ENCODE measurements at places on chromosomes 2 and 18.

DNA sequence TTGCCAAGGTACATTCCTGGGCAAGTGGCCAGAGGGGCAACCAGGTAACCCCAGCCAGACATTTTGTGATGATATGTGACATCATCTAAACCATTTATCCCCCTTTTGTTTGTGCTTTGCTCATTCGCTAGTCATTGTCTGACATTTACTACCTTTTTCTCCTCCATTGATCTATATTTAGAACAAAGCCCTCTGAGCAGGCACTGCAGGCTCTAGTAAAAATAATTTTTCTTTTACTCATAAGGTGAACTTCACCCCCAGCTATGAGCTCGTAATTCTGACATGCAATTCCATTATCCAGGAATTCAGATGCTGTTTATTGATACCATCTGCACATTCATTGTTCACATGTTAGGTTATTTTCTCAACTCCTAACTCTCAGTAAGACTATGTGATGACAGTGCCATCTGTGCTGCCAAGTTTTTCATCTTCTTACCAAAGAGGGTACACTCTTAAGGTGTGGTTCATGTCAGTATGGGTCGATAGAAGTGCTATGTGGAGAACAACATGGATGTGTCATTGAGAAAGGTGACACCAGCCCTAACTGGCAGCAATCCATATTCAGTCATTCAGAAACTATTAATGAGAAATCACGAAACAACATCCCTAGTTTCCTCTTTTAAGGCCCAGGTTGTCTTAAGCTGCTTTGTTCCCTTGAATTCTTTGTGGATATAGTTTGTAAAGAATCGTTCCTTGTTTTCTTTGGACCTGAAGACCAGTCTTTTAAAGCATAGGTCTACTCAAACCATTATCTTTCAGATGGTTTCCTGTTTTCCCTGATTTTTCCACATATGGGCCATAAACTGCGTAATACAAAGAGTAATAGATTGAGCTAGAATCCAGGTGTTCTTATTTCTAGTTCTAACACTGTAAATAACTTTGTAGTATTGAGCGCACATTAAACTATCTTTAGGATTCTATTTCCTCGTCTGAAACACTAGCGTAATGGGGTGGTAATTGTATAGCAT, 978.1 kb upstream of the CDH2 start:
- peak; percentile 5 for DNase-seq

DNA sequence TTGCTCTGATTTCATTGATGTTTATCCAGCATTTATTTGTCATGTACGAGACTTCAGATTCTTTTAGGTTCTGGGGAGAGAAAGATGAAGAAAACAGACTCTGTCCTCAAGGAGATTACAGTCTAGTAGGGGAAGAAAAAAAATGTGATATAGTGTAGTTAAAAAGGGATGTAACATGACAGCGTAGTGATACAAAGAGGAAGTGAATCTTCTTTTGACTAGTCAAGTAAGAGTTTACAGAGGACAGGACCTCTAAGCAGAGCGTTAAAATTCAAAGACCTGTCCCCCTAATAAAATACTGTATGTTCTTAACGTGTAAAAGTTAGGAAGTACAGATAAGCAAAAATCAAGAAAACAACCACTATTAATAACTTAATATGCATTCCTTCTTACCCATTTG, 47.7 kb downstream of the NCOA1 start:
- no peak for DNase-seq

- DNase-seq = no peak
Measured at GRCh38 chr2:99156891-99157290, 2.1 kb downstream of the LIPT1 start.

- no peak for DNase-seq
Measured at GRCh38 chr2:165440367-165440766, 29.1 kb upstream of the CSRNP3 start.

GRCh38 chr2:101140978-101141655, 10.1 kb downstream of the TBC1D8 start:
- DNase-seq = no peak

Data from HTR-8/SVneo (cell line).